ENCODE measurements at places on chromosomes 2 and 18.

DNA sequence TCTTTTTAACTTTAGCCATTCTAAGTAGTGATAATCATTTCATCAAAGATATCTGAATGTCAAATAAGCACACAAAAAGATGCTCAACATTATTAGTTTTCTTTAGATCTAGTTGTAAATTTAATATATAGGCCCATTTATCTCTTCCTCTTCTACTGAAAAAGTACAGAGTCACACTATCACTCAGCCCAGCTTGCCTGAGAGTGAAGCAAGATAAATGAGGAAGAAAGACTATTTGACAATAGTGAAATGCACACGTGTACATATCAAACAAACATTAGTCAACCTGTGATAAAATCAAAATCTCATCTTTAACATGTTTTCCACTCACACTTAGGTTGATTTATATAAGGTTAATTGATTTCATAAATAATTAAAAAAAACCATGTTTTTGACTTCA is 83.5 kb upstream of the CCDC195 start:
- DNase-seq, result no peak

DNA sequence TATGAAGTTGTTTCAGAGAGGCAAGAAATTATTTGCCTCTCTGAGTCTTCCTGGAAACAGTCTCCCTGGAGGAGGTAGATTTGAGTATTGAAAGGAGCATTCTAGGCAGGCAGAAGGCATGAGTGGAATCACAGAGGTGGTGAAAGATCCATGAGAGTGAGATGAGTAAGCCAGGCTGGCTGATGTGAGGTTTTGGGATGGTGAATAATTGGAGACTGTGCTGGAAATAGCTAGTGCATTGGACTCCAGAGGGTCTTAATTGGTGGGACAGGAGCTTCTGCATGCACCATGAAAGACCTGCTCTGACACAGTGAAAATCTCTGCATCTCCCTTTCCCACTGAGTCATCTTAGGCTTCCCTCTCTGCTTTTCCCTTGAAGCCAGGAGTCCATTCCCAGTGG is 46.3 kb downstream of the CDC42EP3 start:
- no peak for DNase-seq

GRCh38 chr2:102753563-102754159 is 8.2 kb upstream of the TMEM182 start:
- peak; percentile 54 for DNase-seq

DNA sequence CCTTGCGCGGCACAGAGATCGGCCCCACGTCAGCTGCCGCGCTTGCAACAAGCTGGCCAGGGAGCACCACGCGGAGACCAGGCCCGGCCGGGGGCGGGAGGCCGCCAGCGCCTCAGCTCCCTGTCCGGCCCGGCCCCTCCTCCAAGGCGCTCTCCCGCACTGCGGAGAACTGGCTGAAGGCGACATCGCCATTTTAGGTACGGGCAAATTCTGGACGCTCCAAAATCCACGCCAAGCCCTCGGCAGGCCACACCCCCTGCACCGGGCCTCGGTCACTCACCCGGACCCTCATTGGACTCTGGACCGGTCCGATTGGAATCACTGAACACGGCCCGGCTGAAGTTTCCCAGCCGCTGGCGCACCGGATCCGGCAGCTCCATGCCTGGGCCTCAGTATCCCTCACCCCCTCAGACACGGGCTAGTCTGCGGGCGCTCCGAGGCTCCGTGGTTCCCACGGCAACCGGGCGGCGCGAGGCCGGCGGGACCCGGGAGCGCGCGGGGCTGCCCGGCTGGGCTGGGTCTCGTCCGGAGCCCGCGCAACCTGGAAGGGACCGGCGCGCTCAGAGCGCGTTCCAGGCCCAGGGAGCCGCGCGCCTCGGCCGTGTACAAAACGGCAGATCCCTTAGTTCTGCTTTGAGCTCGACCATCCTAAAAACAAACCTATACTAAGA is at the start of gene TMEM17:
Gene TMEM17 (minus strand): TSS at position 446 of the 671 bp plus-strand sequence. CDS start 66 bp downstream, at position 380.
- peak; percentile 75 for DNase-seq

DNA sequence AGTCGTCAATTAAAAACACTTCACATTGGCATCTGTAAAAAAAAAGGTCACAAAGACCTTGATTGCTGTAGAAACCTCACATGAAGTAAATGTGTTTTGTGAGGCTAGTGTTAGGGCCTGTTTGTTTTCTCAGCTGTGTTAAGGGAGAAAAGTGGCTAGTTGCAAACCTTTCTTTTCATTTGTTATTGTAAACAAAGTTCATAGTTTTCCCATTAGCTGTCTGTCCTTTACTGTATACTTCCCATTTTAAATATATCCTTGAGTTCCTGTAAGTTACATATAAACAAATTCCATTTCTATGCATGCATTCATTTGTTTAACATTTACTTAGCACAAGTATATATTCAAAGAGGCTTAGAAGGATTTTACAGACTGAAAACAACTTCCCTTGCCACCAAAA is 1250.2 kb downstream of the LRP1B start:
- no peak for DNase-seq

- DNase-seq, result no peak
Measured at GRCh38 chr2:65033178-65033577, 23.0 kb upstream of the CEP68 start.

DNA sequence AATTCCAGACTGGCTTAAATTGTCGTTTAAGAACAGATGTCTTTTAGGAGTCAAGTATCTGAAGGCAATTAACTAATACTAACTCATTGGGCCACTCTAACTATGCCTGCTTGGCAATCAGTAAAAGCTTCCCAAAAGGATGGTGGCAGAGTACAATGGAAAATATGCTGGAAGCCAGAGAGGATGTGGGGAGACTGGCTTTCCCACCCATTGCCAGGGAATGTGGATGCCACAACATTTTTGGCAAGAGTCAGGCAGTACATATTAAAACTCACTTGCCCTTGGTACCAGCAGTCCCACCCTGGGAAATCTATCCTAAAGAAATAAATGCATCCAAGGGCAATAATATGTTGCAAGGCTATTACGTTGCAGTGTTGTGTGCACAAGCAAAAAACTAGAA is 74.0 kb upstream of the FZD7 start:
- no peak for DNase-seq

DNA sequence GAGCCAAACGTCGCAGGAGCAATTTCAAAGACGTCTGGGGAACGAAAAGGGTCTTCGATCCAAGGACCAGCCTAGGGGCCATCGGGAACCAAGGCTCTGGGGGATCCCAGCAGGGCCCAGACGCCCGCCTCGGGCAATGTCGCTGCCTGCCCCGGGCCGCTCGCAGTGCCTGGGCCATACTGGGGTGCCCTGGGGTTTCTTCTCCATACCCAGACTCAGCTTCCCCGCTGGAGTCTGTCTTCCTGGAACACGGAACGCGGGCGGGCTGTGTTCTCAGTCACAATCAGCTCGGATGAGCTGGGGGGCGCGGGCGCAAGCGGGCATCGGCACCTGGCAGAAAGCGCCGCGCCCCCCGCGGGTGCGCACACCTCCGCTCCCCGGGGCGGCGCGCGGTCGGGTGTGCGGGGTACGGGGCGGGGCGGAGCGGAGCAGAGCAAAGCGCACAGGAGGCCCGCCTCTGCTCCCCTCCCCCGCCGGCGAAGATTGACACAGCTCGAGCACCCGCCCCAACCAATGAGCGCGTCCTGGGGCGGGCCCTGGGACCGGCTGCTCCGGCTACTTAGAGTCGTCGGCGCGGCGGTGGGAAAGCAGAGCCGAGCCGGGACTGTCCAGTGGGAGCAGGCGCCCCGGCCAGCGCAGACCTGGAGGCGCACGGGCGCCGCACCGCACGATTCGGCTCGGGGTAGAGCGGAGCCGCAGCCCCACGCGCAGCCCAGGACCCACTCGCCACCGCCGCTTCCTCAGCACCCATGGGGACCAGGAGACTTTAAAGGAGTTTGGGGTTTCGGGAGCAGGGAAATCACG is at the start of gene LRATD1:
Gene LRATD1 (plus strand): TSS at position 585 of the 804 bp plus-strand sequence. CDS start 1,263 bp downstream, outside the sequence.
- no peak for DNase-seq

GRCh38 chr2:48736251-48736650 is 19.3 kb downstream of the LHCGR start:
- DNase-seq, result no peak

DNA sequence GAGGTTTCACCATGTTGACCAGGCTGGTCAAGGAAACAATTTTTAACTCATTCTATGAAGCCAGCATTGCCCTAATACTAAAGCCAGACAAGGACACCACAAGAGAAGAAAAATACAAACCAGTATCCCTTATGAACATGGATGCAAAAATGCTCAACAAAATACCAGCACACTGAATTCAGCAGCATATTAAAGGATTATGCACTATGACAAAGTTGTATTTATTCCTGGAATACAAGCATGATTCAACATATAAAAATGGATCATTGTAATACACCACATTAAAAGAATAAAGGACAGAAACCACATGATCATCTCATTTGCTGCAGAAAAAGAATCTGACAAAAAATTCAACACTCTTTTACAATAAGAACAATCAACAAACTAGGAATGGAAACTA is 138.7 kb downstream of the RAB3GAP1 start:
- no peak for DNase-seq

DNA sequence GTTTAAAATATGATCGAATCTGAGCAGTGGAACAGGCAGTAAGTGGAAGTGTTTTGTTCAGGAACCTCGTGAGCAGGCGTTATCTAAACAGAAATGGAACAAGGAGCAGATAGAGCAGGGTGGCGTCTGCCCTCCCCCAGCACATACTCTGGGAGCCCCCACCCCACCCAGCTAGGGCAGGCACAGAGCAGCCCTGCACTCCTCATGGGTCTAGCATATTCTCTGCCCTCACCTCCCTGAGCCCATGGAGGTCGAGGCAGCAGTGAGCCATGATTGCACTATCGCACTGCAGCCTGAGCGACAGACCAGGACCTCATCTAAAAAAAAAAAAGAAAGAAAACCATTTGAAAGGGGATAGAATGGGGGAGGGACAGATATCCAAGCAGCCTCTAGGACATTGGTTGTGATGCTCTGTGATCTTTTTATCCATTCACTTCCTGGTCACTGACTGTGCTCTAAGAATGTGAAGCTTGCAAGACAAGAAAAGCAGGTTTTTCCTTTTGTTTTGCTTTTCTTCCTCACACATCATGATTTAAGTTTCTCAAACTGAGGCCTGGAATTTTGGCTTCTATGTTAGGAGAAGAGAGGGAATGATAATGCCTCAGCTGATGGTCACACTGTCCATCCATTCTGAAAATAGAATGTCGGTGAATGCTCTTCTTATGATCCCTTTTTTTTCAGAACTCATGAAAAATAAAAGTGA is 3.1 kb downstream of the MLPH start:
- peak; percentile 29 for DNase-seq

DNA sequence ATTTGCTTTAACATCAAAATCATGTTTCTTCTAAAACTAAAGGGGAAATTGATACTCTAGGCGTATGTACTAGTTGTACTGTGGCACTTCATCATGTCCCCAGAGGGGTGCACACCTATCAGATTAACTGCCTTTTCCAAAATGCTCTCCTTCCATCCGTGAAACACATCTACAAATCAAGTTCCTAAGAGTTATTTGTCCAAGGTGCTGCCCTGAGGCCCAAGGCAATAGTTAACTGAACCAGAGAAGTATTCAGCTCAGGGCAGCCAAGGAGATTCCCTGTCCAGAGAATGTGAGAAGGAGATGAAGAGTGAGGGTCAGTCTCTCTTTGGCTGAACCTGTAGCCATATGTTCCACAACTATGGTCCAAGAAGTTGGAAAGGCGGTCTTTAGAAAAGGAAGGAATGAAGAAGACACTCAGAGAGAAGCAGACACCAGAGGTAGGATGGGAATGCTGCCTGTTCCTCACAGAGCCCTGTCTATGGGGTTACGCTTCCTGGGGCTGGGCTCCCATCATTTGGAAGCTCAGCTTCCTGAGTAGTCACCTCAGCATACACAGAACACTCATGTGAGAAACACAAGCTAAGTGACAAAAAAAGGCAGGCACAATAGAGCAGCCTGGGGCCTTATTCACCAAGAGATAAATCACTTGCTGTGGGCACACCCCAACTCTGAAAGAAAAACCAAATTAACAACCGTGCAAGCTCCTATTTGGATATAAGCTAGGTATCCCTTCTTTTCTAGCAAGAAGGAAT is 55.6 kb downstream of the ANKRD44 start:
- DNase-seq, result no peak

- DNase-seq, result peak; percentile 97
Measured at GRCh38 chr2:127508631-127509034, 17.7 kb downstream of the IWS1 start.

GRCh38 chr2:42069568-42069967 is 21.7 kb downstream of the PKDCC start:
- DNase-seq, result no peak

GRCh38 chr2:7089898-7090510 is 172.8 kb downstream of the RNF144A start:
- DNase-seq, result no peak

GRCh38 chr2:124755386-124755785 is 730.3 kb downstream of the CNTNAP5 start:
- no peak for DNase-seq

GRCh38 chr2:190649798-190650390 is 1.0 kb downstream of the NAB1 start:
- peak; percentile 28 for DNase-seq

DNA sequence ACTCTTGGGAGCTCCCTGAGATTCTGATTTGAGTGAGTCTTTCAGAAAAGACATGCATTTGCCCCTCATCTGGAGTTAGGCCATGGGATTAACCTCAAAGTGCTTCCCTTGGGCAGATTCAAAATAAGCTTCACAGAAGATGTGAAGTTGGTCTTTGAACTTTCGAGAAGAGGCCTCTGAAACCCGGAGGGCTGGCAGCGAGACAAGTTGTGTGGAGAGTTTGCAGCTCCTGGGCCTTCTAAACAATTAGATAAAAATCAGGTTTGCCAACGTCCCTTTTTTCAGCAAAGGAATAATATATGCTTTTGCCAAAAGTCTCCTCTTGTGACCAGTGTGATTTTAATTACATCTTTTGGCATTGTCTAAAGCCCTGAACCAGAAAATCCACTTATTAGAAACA is 489.7 kb downstream of the SOX11 start:
- DNase-seq, result no peak

DNA sequence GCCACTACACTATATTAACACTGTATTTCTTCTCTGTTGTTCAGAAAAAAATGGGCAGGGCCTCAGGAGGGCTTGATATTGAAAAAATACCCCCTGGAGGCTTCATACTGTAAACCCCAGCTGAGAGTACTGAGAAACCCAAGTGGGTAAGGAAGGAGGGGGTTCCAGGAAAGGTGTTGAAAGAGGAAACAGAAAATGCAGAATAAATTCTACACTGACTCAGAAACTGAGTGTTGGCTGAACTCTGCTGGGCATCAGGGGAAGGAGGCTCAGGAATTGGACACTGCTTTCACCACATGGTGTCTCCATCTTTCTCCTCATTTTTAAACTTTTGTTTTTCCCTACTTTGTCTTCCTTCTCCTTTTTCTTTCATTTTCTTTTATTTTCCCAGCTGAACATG is 253.7 kb downstream of the DYM start:
- no peak for DNase-seq

DNA sequence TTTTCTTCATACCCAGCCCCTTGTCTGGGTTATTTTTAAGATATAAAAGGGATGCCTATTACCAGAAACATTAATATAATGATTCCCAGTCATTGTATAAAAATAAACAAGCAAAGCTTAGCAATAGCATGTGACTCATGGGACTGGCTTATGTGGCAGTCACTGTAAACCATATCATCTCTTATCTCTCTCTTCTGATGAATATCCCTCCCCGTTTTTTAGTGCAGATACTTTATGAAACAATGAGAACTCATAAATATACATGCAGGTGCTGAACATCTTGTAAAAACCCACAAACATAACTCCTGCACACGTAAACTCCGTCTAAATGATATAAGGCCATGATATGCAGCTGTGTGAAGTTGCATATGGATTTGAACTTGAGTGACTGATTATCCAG is 154.9 kb downstream of the MGAT5 start:
- no peak for DNase-seq

- DNase-seq, result no peak
Measured at GRCh38 chr2:86825693-86826381, 35.1 kb upstream of the CD8A start.

Measured in COLO829 (cell line).